ENCODE measurements at places on chromosomes 5 and 9.

- no peak for DNase-seq
Measured at GRCh38 chr5:136674178-136674577, 308.8 kb upstream of the TRPC7 start.

DNA sequence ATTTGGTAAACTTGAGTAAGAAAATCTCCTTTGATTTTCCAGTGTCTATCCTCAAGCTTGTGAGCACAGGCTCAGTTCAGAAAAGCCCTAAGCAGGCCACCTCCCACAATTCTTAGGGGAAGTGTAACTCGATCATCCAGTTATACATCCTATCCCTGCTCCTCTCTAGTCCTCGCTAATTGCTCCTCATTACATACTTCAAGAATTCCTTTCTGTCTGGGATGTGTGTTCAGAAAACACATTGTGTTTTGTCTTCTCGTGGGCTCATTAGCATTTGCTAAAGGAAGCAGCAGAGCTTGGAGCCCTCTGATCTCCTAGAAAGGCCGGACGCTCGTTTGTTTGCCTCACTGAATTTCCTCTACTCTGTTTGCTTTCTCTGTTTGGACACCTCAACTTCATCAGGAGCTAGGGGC, 268.2 kb upstream of the RFX3 start:
- DNase-seq, result no peak

DNA sequence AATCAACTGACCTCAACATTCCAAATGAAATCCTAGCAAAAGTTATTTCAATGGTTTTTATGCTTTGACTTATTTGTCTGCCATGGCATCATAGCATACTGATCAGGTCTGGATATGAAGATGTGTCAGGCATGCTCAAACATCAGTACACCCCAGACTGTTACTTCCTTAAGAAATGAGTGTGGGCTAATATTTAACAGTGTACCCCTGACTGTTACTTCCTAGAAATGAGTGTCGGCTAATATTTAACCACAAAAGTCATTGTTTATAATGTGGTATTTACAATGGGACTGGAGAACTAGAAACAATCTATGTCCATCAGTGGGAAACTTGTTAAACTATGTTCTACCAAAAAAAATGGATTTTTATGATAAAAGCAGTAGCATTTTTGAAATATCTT, 38.1 kb upstream of the HNRNPA0 start:
- DNase-seq, result no peak

GRCh38 chr5:97026721-97027120, 90.8 kb downstream of the LNPEP start:
- DNase-seq, result no peak

DNA sequence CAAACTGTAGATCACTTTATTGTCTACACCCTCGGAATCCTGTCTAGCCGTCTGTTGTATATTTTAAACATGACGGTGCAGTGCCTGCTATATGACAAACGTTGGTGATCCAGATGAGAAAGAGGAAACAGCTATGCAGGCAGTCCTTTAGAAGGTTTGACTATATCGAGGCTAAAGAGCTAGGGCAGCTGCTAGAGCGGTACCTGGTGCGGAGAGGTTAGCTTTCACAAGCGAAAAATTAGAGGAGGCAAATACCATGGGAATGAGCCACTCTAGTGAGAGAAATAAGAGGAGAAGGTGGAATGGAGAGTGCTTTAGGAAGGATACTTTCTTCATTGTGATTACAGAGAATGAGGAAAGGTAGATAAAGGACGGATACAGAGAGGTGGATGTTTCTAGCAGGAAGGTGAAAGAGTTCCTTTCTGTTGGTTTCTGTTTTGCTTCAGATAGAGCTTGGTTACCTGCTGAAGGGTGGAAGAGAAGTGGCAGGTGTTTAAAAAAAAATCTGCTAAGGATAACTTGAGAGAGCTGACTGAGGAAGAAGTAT, 959 bp upstream of the FBXL17 start:
- DNase-seq, result peak; percentile 15

DNA sequence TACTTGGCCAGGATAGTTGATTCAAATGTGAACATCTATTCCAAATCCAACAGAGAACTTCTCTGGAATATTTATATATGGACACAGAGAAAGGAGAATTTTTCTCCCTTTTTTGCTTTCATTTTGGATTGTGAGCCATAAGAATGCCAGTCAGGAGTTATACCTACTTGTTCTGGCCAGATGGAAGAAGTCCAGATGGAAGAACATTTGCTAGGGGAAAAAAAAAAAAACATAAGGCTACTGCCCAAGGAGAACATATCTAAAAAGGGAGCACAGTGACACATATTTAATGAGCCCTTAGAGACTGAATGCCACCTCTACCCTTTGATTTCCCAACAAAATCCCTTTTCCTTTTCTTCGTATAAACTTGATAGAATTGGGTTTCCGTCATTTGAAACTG, 61.7 kb upstream of the PPP2R2B start:
- DNase-seq, result no peak

GRCh38 chr9:134258332-134258731, 67.9 kb upstream of the RXRA start:
- no peak for DNase-seq

- DNase-seq, result no peak
Measured at GRCh38 chr9:93218161-93218560, 34.2 kb downstream of the WNK2 start.

DNA sequence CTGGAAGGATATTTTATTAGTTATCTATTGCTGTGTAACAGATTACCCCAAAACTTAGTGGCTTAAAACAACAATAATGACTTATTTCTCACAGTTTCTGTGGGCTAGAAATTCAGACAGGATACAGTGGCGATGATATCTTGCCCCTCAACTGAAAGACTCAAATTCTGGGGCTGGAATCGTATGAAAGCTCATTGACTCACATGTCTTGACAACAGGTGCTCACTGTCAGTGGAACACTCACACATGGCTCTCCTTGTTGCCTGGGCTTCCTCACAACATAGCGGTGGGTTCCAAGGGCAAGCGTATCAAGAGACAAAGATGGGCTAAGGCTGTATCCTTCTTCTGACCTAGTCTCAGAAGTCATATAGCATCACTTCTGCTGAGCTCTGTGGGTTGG, 3.7 kb upstream of the GNPDA1 start:
- DNase-seq, result peak; percentile 87

DNA sequence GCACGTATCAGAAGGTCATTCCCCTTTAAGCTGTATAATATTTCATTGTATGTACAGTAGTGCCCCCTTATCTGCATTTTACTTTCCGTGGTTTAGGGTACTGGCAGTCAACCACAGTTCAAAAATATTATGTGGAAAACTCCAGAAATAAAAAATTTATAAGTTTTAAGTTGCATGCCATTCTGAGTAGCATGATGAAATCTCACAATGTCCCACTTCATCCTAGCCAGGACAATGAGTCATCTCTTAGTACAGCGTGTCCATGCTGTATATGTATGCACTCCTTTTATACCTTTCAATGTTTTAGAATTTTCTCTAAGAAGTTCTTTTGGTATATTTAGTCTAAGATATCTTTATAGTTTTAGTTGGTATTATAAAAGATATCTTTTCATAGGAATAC, 115.0 kb upstream of the HAND1 start:
- DNase-seq, result no peak

GRCh38 chr9:21764846-21765245, 37.6 kb upstream of the MTAP start:
- DNase-seq, result no peak

GRCh38 chr5:143372187-143372829, 31.2 kb downstream of the NR3C1 start:
- no peak for DNase-seq

- DNase-seq, result peak; percentile 6
Measured at GRCh38 chr9:1018121-1018520, 32.0 kb upstream of the DMRT2 start.

DNA sequence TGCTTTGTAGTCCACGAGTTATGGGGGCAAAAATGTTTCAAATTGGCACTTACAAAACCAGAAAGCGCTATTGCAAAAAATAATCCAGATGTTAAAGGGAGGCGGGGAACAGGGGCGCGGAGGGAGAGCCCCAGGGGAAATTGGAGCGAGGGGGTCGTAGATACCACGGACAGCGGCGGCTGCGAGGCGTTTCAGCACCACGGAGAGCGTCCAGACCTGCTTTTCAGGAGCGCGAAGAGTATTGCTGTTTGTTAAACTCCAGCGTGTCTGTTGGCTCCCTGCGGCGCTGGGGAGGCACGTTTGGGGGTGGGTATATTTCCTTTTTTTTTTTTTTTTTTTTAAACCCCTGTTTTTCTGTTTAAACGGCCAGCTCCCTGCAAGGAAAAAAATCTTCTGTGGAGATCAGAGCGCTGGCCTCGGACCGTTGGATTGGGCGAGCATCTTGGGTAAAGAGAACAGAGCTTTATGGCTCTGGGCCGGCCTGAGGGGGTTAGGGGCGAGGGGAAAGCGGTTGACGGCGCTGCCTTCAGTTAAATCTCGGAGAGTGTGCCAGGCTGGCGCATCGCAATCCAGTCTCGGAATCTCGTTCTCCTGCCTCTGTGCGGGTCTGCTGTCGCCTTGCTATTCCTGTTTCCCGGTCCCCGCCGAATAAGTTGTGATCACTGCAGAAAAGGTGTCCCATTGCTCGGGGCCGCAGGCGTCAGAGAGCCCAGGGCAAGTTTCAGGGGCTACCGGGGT, at the start of gene GLRA1:
Gene GLRA1, minus strand, starts transcription at position 288 of the 738 bp plus-strand sequence. CDS start 302 bp downstream, outside the sequence.
- DNase-seq, result peak; percentile 23

DNA sequence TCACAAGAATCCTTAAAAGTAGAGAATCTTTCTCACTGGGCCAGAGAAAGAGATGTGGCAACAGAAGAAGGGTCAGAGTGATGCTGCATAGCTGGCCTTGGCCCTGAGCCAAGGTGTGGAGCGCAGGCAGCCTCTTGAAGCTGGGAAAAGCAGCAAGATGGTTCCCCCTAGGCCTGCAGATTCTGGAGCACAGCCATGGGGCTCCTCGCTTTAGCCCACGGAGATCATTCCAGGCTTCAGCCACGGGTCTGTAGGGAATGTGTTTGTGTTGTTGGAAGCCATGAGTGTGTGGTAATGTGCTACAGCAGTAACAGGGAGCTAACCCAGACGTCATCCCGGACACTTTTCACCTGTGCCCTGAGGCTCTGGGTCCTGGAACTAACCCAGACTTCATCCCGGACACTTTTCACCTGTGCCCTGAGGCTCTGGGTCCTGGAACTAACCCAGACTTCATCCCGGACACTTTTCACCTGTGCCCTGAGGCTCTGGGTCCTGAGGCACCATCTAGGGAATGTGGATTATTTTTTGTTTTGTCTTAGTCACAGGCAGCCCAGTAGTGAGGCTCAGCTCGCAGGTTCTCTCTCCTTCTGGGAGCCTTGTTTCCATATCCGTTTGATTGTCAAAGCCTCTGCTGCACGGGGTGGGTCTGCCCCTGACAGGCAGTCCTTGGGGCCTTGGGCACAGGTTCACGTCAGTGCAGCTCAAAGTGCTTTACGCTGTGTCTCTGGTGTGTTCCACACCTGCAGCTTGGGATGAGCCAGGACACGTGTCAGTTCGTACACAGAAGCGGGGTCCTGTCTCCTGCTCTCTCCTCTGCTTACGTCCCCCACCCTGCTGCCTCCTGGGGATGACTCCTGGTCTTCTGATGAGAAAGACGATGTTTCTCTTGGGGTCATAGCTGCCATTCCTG, 56.3 kb upstream of the EXOC3 start:
- DNase-seq, result no peak

- no peak for DNase-seq
Measured at GRCh38 chr5:116415182-116415581, 159.4 kb downstream of the SEMA6A start.

- no peak for DNase-seq
Measured at GRCh38 chr5:121029536-121030245, 565.6 kb downstream of the PRR16 start.

GRCh38 chr5:82613891-82614290, 335.7 kb upstream of the RPS23 start:
- no peak for DNase-seq

DNA sequence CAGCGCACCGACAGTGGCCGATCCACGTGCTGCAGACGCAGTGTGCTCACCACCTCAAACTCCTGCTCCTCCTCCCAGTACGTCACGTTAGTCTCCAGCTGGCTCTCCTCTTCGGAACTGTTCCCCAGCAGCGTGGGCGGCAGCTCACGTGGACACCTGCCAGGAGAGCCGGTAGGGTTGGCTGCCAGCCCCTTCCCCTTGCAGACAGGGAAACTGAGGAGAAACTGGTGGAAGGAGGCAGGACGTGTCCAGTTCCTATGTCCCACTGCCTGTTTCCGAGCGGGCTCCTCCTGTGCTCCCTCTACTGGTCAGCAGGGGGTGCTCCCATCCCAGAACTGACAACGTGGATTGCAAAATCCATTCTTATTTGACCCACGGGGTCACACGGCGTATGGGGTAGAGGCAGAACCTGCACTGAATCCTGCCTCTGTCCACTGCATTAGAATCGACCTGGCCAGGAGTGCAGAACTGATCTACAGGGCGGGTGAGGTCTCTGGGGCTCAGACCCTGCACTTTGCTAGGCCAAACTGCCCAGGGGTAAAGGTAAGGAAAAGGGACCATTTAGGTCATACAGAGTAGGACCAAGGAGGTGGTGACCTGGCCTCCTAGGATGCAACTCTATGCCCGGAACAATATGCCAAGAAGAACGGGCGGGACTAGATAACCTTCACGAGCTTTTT, 25.7 kb downstream of the PDGFRB start:
- peak; percentile 66 for DNase-seq

GRCh38 chr5:131997026-131997726, 14.3 kb downstream of the ACSL6 start:
- DNase-seq, result no peak

- no peak for DNase-seq
Measured at GRCh38 chr9:106111039-106111730, 416.8 kb downstream of the TMEM38B start.

GRCh38 chr5:24735284-24735683, 90.5 kb upstream of the CDH10 start:
- DNase-seq, result no peak

DNA sequence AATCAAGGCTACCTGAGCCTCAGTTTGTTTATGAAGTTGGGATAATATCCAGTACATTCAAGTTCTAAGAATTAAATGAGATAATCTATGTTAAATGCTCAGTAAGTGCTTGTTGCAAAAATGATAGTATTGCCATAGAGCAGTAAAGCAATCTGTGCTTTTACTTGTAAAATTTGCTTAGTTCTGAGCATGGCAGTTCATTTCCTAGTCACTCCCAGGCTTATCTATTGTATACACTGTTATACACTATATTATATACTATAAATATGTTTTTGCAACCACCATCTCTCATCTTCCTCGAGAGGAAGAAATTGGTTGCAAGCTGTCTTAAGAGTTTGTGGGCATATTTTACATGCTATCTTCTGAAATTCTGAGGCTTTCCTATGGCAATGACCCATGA, 63.4 kb downstream of the MTREX start:
- no peak for DNase-seq

DNA sequence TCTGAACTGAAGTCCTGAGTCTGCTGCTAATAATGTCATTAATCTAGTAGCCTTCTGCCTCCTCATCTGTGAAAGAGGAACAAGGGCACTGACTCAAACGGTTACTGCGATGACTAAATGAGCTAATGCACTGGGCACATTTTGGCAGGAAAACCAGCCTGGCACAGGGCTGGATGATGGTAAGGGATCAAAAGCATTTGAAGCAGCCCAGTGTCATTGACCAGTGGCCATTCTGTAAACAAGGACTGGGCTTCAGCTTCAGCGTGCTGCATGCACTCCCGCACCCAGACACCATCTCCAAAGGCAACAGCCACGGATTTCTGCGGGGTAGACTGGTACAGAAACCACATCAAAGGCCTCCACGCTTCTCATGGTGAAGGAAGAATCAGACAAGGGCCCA, 8.0 kb downstream of the GCNT4 start:
- no peak for DNase-seq

- DNase-seq, result no peak
Measured at GRCh38 chr5:31537349-31537748, 5.2 kb downstream of the C5orf22 start.

GRCh38 chr5:160629003-160629402, 207.3 kb downstream of the PTTG1 start:
- DNase-seq, result no peak

All from activated CD4-positive, alpha-beta T cell treated with anti-CD3 and anti-CD28 coated beads, Interleukin-10, Interleukin-2, amounts not matched to agents 100 ng/mL and 50 ng/mL, durations not matched to agents 16 hours and 8 hours (primary cell).